Mucosa of gallbladder (tissue), 1 donor: ENCODE measurements at places on chromosomes 11 and 22.

- peak; percentile 86 for DNase-seq
These were observed 22.0 kb downstream of the JAML start for GRCh38 chr11:118202599-118203422.

DNA sequence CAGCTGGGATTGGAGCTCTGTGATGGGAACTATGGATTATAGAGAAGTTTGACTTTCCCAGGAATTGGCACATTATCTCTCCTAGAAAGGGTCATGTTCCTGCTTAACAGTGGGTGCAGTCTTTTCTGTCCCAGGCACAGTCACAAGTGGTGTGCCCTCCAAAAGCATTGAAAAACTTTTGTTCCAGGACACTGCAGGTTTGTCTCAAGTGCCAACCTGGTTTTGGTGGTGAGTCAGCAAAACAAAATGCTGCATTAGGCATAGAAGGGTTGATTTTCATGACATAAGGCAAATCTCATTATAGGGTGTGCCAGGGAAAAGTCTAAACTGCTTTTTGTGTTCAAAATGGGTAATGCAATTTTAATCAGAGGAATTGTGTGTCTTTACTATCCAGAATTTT lies 4.9 kb downstream of the HTATIP2 start:
- no peak for DNase-seq

DNA sequence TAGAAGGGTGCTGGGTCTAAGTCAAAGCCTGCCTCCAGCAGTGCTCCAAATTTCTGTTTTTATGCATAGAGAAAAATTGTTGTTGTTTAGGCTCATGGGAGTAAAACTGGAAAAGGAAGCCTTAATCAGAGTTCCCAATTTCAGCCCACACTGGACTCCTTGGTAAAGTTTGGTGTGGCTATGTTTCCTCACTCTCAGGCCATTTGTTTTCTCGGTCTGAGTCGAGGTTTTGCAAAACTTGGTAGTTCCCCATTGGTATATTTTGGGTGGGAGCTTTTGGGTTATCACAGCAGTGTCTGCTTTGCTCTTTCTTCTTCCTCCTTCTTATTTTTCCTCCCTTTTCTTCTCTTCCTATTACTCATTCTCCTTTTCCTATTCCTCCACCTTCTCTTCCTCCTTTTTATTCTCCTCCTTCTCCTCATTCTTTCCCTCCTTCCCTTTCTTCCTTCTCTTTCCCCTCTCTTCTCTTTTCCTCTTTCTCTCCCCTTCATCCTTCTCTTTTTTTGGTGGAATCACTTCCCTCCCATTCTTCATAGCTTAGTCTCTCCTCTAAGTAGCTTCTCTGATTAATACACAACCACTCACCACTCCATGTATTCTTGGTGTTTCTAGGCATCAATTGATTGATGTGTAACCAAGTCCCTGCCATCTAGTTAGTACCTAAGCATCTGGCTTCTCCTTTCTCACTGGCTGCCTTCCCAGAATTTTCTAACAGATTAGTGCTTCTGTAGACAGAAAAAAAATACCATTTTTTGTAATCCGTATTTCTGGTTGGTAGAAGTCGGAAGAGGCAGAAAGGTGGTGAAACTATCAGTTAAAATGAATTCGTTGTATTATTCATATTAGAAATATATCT lies 10.1 kb downstream of the SLC5A1 start:
- no peak for DNase-seq

DNA sequence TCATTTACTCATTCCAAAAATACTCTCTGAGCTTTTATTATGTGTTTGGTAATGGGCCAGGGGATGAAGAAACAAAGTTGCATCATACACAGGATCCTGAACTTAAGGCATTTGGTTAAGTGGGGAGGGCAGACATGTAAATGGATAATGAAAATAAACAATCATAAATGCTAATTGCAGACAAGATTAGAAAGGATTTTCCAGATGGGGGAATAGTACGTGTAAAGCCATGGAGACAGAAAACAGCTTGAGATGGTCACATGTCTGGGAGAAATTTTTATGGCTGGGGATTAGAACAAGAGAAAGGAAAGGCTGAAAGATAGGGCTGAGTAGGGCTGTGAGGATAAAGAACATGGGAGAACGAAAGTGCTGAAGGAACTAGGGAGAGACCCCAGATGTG lies 534.3 kb upstream of the LARGE1 start:
- no peak for DNase-seq
